Stimulated activated effector memory CD8-positive, alpha-beta T cell treated with anti-CD3 and anti-CD28 coated beads, Interleukin-12 subunit alpha, Interleukin-12 subunit beta, amount 100 ng/mL, for 72 hours (primary cell): ENCODE measurements at places on chromosomes 11 and 22.

DNA sequence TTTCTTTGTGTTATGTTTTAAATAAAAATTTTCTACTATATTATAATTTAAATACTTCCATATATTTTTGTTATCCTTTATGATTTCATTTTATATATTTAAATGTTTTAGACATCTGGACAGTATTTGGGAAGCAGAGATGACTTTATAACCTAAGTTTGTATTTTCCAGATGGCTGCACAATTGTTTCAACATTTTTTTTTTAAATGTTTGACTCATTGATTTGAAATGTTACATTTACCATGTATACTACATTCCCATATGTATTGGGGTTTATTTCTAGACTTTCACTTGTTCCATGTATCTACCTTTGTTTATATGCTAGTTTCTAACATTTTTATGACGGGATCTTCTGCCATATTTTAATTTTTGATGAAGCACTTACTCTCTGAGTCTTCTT lies 766.5 kb downstream of the METTL15 start:
- DNase-seq: no peak

DNA sequence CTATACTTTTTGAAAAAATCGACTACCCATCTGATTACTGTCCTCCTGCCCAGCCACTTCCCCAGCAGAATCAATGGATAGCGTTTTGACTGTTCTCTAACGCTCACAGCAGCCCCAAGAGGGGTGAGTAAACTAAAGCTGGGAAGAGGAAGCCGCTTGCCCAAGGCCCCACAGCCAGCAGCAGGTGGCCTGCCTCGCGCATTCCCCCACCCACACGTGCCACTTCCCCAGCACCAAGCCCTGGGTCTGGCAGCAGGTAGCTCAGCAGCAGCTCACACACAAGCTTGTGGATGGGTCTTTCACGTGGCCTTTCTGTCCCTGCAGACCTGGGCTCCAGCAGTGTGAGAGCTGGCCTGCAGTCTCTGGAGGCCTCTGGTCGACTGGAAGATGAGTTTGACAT lies 34.3 kb downstream of the TOM1 start:
- no peak for DNase-seq

GRCh38 chr22:36301384-36301828 lies 48.5 kb downstream of the APOL1 start:
- DNase-seq: peak; percentile 89

DNA sequence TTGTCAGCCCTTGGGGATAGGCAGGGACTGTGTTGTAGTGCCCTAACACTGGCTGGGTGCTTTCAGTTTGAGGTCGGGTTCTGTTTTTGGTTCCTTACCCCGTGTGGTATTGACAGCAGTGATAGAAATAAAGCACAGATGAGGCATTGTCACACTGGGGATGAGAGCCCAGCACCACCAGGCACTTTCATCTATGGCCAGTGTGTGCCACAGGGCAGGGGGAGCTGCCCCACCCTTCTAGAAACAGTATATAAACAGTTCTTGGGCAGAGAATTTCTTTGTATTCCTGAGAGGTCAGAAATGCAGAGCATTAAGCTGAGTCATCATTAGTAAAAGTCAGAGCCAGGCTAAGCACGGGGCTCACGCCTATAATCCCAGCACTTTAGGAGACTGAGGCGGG lies 23.1 kb upstream of the CDC42EP2 start:
- no peak for DNase-seq

- no peak for DNase-seq
Observed at GRCh38 chr11:68664906-68665305, 19.4 kb upstream of the GAL start.

DNA sequence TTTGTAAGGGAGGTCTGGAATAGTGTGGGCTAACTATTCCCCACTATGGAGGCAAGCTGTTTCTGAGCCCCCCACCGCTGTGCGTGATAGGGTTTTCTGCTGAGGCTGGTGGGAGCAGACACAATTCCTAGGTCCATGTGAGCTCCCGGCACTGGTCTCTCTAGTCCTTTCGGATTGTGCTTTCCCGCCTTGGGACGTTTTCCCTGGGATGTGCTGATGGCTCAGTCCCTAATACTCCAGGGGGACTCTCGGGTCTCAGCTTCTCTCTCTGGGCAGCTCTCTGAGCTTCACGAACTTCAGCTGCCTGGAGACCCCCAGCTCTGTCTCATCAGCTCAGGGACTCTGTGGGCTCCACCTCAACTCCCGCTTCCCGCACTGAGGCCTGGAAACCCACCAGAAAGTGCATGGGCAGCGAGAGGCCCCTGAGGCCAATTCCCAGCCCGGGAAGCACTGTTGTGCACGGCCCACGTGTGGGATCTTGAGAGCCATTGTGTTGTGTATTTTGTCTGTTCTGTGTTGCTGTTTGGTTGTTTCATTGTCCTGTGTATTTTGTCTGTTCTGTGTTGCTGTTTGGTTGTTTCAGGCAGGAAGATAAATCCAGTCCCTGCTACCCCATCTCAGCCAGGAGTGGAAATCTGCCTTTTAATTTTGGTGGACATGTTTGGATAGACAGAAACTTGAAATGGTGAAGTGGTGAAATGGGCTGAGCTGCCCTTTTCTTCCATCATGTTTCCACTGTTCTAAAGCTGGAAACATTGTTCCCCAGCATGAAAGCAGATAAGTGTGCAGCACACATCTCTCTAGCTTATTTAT lies 12.7 kb upstream of the TNNT3 start:
- no peak for DNase-seq

- no peak for DNase-seq
Observed at GRCh38 chr11:30758946-30759504, 172.9 kb upstream of the MPPED2 start.

GRCh38 chr11:35541621-35542375 lies 16.4 kb upstream of the PAMR1 start:
- DNase-seq: no peak
